Neural crest cell (in vitro differentiated cells): ENCODE measurements at places on chromosomes 3 and 15. TPM values are rescaled to one million over a fixed set of nuclear protein-coding genes. Genes with fewer than 3 reads are reported as not detected.

GRCh38 chr15:34696506-34696905 lies 58.3 kb downstream of the GJD2 start:
- H3K27me3 ChIP-seq: peaks cover 16% of the 10 kb centered on the region
- no peak overlapping the region for H3K27ac ChIP-seq
- DNase-seq: no peak
- no peaks in the 10 kb centered on the region for H3K36me3 ChIP-seq

NUSAP1 gene
- total RNA-seq: 159 and 175 TPM in 2 replicates

ARRDC4 gene
- total RNA-seq: 13.3 and 14.2 TPM in 2 replicates

VWA5B2 gene
- 0.36 and 0.56 TPM in 2 replicates for total RNA-seq

DNA sequence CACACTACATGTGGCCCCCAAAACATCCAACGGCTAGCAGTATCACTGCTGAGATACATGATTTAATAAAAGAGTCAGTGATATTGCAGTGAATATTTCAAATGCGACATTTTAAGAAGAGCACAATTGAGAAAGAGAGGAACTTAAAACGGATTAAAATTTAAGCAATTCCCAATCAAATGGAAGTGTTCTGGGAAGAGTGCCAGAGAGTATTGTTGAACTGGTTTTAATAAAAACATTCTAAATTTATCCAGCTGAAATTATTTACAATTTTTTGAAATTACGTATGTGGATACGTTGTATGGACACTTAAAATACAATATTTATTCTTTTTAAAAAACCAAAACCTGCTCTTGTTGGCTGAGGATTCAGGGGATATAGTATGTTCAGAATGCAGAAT lies 117.7 kb downstream of the C3orf38 start:
- H3K27me3 ChIP-seq: no peaks in the 10 kb centered on the region
- peaks cover 14% of the 10 kb centered on the region for H3K4me1 ChIP-seq
- H3K27ac ChIP-seq: no peak overlapping the region
